ENCODE measurements at places on chromosomes 11 and 22. TPM values are rescaled to one million over a fixed set of nuclear protein-coding genes. Genes with fewer than 3 reads are reported as not detected.
A peak's percentile ranks its signal among the peaks of the same experiment; 100 is the strongest.

GRCh38 chr22:41831383-41831782 is 1.5 kb upstream of the SREBF2 start:
- DNase-seq, result no peak

- no peak for DNase-seq
Measured at GRCh38 chr22:47029244-47030074, 267.0 kb downstream of the TBC1D22A start.

- DNase-seq, result no peak
Measured at GRCh38 chr11:70525466-70525865, 127.1 kb downstream of the CTTN start.

- no peak for DNase-seq
Measured at GRCh38 chr22:27250886-27251285, 550.7 kb downstream of the MN1 start.

DNA sequence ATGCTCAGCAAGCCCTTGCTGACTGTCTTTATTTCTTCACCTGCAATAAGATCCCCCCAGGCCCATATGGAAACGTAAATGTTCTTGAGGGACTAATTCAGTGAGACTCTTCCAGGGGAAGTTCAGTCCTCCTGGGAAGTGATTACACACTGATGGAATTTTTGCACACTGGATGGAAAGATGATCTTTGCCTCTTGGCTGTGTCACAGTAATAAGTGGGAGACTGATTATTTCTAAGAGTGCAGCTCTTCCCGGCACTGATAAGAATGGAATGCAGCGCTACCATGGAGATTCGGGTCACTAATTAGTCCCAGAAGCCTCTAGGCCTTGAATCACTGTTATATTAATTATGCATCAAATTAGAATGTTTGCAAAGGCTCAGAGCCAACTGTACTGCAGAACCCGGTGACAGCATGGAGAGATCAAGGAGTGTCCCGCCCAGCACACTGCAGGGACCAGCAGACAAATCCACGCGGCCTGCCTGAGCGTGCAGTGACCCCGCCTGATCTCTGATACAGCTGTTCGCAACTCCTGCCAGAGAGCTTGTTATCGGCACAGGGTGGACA is 178.3 kb downstream of the SNX19 start:
- no peak for DNase-seq

GRCh38 chr11:96179905-96180304 is 163.1 kb downstream of the MAML2 start:
- no peak for DNase-seq

DNA sequence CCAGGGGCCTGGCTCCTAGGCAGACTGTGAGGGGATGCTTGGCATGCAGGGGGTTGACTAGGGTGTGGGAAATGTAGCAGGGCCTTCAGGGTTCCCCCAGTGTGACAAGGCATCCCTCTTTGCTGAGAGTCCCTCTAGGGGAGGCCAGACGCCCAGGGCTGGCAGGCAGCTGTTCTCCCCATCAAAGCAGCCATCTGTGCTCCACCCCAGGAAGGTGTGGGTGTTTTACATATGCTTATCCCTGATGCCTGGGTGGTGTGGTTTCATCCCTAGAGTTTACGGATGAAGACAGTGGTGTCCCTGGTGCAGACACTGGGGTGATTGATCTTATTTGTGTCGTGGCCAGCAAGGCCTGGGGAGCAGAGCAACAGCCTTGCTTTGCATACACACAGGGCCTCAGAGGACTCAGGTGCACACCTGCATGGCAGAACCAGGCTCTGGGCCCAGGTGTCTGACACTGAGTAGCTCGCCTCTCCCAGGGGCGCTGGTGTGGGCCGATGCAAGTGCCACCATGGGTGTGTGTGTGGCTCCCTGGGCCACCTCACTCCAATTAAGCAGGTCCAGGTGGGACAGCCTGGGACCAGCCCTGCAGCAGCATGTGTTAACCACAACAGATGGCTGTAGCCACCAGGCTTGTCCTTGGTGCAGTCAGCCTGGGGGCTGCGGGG is 74.2 kb downstream of the MED15 start:
- no peak for DNase-seq

DNA sequence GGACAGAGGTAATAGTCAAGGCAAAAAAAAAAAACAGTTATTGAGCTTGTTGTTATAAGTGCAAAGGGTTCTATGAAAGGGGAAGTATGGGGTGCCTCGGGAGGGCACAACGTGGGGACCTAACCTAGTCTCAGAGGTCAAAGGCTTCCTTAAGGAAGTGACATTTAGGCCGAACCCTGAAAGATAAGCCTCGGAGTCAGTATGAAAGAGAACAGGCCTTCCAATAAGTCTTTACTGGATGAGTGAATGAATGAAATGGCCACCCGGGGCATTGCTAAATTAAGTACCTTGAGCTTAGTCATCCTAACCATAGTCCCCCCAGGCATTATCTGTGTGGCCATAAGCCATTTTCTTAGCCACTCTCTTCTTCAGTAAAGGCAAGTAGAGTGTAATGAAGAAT is 19.7 kb downstream of the FLI1 start:
- no peak for DNase-seq

GRCh38 chr11:17528906-17529843 is 15.0 kb downstream of the USH1C start:
- no peak for DNase-seq

DNA sequence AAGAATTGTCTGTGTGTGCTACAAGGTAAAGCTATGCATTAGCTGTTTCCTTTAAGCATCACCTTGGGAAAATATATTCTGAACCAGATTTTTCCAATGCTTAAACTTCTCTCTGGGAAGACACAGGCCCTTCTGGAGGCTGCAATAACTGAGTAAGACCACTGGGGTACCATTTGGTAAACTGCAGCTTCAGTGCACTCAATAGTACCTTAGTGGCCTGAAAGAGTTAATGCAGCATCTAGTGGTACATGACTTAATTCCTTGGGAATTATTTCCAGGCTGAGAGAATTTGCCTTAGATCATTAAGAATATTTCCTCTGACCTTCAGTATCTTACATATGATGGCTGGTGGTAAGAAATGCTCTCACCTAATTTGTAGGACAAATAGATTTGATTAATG is 727.4 kb downstream of the DLG2 start:
- no peak for DNase-seq

- no peak for DNase-seq
Measured at GRCh38 chr11:128613300-128613995, 26.1 kb upstream of the ETS1 start.

DNA sequence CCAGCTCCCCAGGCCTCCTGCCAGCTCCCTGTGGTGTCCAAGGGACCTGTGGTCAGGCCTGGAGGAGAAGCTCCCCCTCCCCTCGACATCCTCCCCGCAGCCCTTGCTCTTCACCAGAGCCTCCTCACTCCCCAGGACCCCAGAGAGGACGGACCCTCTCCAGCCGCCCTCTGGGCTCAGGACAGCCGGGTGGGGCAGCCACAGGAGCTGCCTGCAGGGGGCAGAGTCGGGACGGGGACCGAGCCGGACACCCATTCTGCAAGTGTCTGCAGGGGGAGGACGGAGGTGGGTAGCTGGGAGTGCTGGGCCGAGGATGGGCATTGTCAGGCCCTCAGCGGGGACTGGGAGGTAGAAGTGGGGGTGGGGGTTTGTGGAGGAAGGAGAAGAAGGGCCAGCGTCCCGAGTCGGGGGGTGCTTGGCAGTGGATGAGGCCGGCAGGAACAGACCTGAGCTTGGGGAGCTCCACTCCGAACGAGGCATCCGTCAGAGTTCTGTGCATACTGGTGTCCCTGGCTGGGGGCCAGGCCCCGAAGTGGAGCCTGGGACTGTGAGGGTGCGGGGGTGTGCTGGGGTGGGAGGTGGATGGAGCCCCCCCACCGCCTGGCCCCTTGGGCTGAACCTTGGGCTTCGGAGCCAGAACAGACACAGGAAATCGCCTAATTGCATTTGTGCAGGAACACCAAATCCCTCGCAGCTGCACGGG is 15.2 kb downstream of the PRR33 start:
- no peak for DNase-seq

DNA sequence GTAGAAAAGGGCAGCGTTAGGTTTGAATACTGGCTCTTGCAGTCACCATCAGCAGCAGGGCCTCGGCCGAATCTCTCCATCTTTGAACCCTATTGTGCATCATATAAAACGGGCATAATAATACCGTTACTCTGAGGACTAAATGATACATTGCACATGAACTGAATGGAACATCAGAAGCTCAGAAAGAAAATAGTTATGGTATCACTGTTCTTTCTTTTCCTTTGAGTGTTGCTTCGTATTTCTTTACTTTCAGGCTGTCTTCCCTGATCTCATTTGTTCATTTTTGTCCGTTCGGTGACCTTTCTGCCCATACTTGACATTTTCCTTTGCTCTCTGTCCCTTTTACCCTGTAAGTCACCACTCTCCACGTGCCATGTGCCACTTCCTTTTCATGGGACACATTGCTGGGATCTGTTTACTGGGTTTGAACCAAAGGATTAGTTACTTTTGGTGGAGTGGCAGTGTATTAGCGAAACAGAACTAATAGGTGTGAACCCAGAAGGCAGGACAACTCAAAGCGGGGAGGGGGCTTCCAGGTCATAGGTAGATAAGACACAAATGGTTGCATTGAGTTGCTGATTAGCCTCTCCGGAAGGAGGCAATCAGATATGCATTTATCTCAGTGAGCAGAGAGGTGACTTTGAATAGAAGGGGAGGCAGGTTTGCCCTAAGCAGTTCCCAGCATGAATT is 717 bp upstream of the ZNF202 start:
- DNase-seq, result no peak

DNA sequence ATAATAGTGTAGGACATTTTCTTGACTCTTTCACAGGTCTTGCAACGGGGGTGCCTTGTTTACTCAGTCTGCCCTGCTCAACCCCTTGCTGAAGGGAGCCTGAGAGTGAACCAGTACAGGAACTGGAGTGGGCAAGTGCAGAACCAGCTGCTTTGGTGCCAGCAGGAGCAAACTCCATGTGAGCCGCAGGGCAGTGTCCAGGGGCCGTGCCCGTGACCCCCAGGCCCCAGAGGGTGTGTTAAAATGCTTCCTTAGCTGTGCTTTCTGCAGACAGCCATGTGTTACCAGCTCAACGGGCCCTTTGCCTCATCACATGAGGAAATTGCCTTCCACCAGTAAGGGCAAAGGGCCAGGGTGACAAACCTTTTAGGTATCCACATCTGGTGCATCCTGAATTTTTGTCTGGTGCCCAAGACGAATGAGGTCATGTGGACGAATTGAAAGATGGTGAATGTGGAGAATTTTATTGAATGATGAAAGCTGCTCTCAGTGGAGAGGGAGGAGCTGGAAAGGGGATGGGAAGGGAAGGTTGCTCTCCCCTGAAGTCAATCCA is 53.6 kb upstream of the OR5D13 start:
- DNase-seq, result no peak

DNA sequence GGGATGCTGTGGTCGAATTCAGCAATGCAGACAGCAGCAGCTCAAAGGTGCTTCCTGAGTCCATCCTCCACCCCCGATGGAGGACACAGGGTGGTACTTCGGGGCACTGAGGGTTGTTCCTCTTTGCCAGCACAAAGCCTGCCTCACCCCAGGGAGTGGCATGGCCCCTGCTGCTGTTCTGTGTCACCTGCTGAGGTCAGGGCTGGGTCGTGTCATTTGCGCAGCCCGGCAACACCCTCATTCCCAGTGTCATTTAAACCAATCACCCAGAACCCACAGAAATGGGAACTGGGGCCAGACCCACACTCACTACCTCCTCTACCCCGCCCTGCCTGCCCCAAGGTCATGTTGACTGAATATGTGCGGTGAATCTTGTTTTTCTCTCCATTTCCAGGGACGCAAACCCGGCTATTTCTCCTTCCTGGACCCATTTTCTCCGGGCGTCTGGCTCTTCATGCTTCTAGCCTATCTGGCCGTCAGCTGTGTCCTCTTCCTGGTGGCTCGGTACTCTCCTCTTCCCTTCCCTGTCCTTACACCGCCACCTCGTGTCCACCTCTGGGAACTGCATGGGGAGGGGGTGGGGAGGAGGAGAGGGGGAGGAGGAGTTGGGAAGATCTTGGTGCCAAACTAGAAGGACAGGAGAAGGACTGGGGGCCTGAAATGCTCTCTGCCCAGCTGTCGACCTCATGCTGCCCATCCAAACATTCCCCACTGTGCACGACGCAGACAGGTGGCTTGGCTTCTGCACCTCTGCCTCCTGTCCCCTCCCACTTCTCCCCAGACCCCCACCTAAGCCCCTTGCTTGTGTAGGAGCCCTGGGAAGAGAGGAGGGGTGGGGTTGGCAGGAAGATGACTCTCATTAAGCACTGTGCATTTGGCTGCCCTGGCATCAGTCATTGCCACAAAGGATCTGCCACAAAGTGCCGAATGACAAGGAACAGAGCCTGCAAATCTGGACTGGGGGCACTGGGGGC is 71.2 kb upstream of the TBCEL start:
- peak; percentile 41 for DNase-seq

DNA sequence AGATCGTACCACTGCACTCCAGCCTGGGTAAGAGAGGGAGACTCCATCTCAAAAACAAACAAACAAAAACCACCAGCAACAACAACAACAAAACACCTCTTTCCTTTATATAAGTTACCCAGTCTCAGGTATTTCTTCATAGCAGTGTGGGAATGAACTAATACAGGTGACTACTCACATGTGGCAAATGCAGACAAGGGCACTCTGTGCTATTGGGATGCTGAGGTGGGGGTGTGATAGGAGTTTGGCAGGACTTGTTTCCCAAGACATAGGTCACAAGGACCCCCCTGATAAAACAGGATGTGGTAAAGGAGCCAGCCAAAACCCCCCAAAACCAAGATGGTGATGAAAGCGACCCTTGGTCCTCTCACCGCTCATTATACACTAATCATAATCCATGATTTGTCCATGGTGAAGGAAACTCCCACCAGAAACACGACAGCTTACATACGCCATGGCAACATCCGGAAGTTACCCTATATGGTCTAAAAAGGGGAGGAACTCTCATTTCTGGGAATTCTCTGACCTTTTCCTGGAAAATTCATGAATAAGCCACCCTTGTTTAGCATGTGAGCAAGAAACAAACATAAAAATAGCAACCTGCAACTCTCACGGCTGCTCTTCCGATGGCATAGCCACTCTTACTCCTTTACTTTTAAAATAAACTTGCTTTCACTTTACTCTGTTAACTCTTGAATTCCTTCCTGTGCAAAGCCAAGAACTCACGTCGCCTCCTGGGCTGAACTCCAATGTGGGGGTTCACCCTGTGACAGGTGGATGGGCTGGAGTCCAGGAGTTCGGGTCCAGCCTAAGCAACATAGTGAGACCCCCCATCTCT is 18.8 kb upstream of the INCENP start:
- DNase-seq, result peak; percentile 77

- DNase-seq, result no peak
Measured at GRCh38 chr11:6611092-6611962, 689 bp downstream of the TAF10 start.

ADM2 gene
- 1.9 TPM for total RNA-seq

BRSK2 gene
- total RNA-seq, result 0.42 TPM

ADAMTS15 gene
- not detected for total RNA-seq

SCN2B gene
- not detected for total RNA-seq

GRAMD4 gene
- 43.6 TPM for total RNA-seq

APOBEC3F gene
- 17.6 TPM for total RNA-seq

OR8B3 gene
- not detected for total RNA-seq

MPEG1 gene
- total RNA-seq, result 0.07 TPM

PLEKHB1 gene
- 21.3 TPM for total RNA-seq
